ENCODE measurements at places on chromosomes 1 and 21. TPM values are rescaled to one million over a fixed set of nuclear protein-coding genes. Genes with fewer than 3 reads are reported as not detected.

The CCDC30 gene
- 0.97 TPM for total RNA-seq

The FCMR gene
- total RNA-seq: 5.9 TPM

The COL11A1 gene
- 3.2 TPM for total RNA-seq

The SPATA17 gene
- total RNA-seq: 3.0 TPM

The SETD4 gene
- total RNA-seq: 8.8 TPM

The LCE6A gene
- not detected for total RNA-seq

The ATXN7L2 gene
- 1.8 TPM for total RNA-seq

The CD34 gene
- total RNA-seq: not detected
